ENCODE measurements at places on chromosomes 13 and 19. TPM values are rescaled to one million over a fixed set of nuclear protein-coding genes. Genes with fewer than 3 reads are reported as not detected.

- no peak for DNase-seq
Measured at GRCh38 chr13:35028338-35028867, 86.3 kb downstream of the NBEA start.

GRCh38 chr19:1151037-1151724, 22.9 kb downstream of the SBNO2 start:
- no peak for DNase-seq

The KLC3 gene
- not detected for total RNA-seq

GRCh38 chr13:21012211-21012610, 49.2 kb downstream of the LATS2 start:
- no peak for DNase-seq

- DNase-seq: peak; percentile 99
Measured at GRCh38 chr19:57435062-57435978, at the start of gene ZNF749. Gene ZNF749 (plus strand): TSS chr19:57435325. CDS start chr19:57435579, 254 bp downstream.

DNA sequence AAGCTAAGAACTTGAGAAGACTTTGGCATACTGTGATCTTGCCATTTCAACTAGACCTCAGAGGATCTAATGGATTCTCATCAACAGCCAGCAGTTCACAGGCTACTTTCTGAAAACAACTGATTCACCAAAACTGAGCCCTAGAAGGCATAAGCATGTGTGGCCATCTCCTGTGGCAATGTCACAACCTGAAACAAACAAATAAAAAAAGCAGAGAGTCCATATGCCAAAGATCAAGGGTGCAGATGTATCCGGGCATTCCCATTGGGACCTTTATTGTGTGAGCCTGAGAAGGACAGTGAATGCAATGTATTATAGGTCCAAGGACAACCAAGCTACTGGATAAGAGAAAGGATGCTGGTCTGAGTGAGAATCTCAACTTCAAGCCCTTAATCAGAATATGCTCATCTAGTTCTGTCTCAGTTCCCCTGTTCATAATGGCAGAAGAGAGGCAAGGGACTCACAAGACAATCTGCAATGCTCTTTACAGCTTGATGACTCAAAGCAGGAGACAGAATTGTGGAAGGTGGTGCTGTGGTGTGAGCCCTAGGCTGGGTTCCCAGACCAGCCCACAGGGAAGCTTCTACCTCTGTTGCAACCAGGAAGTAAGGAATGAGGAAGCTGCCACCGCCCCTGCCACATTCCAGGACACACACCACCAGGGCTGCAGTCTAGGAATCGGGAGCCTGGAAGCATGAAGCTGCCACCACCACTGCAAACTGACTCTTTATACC, 133.7 kb downstream of the RAP2A start:
- DNase-seq: peak; percentile 58

DNA sequence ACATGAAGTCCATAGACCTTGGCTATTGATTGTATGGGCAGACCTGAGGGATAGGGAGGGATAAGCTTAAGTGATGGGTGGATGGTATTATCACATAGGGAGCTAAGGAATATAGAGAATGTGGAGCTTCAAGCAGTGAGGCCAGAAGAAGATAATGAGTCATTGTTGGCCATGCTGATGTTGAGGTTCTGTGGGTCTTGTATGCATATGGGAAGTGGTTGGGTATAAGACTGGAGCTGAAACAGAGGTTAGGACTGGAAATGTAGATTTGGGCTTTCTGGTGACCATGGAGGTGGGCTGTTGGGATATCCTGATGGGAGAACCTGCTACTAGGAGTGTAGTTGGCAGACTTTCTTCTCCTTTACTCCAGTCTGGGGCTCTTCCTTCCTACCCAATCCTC, 73.7 kb upstream of the TSC22D1 start:
- DNase-seq: no peak

GRCh38 chr19:46357846-46358583, 11.1 kb downstream of the PPP5C start:
- no peak for DNase-seq

Measured in aorta (tissue), 5 donors.